ENCODE measurements at places on chromosomes 1 and 21. TPM values are rescaled to one million over a fixed set of nuclear protein-coding genes. Genes with fewer than 3 reads are reported as not detected.

The EDN2 gene
- 0.50 TPM for polyA plus RNA-seq

The OR2AK2 gene
- not detected for polyA plus RNA-seq

The SLC9C2 gene
- 0.09 TPM for polyA plus RNA-seq

The CD1D gene
- 1.2 TPM for polyA plus RNA-seq

The LCE5A gene
- polyA plus RNA-seq, result not detected

The BRDT gene
- 0.31 TPM for polyA plus RNA-seq

The TRIM67 gene
- polyA plus RNA-seq, result 0.69 TPM

The EXO1 gene
- 9.3 TPM for polyA plus RNA-seq

The CFAP298 gene
- polyA plus RNA-seq, result 43.4 TPM

The ELF3 gene
- 72.4 TPM for polyA plus RNA-seq

The IQGAP3 gene
- 26.3 TPM for polyA plus RNA-seq

The USH2A gene
- 0.09 TPM for polyA plus RNA-seq

The ATG4C gene
- 17.4 TPM for polyA plus RNA-seq

The TTC39A gene
- 9.6 TPM for polyA plus RNA-seq

The TINAGL1 gene
- polyA plus RNA-seq, result 50.9 TPM

The GRIK3 gene
- polyA plus RNA-seq, result 0.70 TPM

The OR2L5 gene
- polyA plus RNA-seq, result not detected

The BRINP3 gene
- polyA plus RNA-seq, result 13.3 TPM

The MYOM3 gene
- 0.03 TPM for polyA plus RNA-seq

The UBE2U gene
- not detected for polyA plus RNA-seq

The NBPF4 gene
- not detected for polyA plus RNA-seq

The SWT1 gene
- 6.6 TPM for polyA plus RNA-seq

The BLACAT1 gene
- 4.5 TPM for polyA plus RNA-seq

The GPA33 gene
- 0.12 TPM for polyA plus RNA-seq

The CASQ1 gene
- polyA plus RNA-seq, result 33.0 TPM

The SPRR2F gene
- polyA plus RNA-seq, result 0.70 TPM

The ACTN2 gene
- 2.7 TPM for polyA plus RNA-seq

The ZFP69 gene
- 9.1 TPM for polyA plus RNA-seq

The BATF3 gene
- polyA plus RNA-seq, result 2.1 TPM

The GBP2 gene
- 3.0 TPM for polyA plus RNA-seq

The MASP2 gene
- polyA plus RNA-seq, result 12.6 TPM

The RAP1A gene
- polyA plus RNA-seq, result 53.4 TPM

The HTR6 gene
- not detected for polyA plus RNA-seq

The ANXA9 gene
- 7.7 TPM for polyA plus RNA-seq

The SLC16A1 gene
- polyA plus RNA-seq, result 32.6 TPM

The ALX3 gene
- not detected for polyA plus RNA-seq

The LCE3E gene
- not detected for polyA plus RNA-seq

The CNKSR1 gene
- 24.0 TPM for polyA plus RNA-seq

The NTMT2 gene
- not detected for polyA plus RNA-seq

The SERINC2 gene
- polyA plus RNA-seq, result 8.0 TPM

The APOBEC4 gene
- 1.3 TPM for polyA plus RNA-seq

The ETV3L gene
- not detected for polyA plus RNA-seq

The COL24A1 gene
- 29.8 TPM for polyA plus RNA-seq

The OR6N1 gene
- not detected for polyA plus RNA-seq

The RUNX3 gene
- polyA plus RNA-seq, result 1.5 TPM

The LIN28A gene
- 0.09 TPM for polyA plus RNA-seq

The MSTO1 gene
- 69.8 TPM for polyA plus RNA-seq

The KPRP gene
- not detected for polyA plus RNA-seq

All from right lung (tissue), 10 donors.